ENCODE measurements at places on chromosomes 7 and 10.

DNA sequence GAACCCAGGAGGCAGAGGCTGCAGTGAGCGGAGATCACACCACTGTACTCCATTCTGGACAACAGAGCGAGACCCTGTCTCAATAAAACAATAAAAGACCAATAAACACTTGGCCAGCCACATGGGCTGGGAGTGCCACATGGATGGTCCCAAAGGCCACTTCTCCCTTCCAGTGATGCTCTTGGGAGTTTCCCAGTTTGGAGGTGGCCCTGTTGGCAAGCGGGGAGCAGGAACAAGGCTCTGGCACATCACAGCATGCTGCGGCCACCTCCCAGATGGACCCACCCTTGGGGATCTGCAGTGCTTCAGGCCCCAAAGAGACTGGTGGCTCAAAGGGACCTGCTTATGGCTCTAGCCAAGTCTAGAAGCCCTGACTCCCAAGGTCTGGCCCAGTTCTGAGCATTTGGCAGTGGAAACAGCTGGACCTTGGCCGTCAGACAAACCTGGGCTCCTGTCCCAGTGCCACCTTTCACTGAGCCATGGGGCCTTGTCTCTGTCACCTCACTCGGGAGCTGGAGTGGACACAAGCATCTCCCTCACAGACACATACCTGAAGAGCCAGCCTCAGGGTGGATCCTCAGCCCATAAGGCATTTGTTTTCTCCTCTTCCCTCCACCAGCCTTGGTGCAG, 91.7 kb downstream of the COL13A1 start:
- no peak for DNase-seq

- DNase-seq = no peak
Measured at GRCh38 chr10:122475591-122476332, 14.4 kb downstream of the HTRA1 start.

DNA sequence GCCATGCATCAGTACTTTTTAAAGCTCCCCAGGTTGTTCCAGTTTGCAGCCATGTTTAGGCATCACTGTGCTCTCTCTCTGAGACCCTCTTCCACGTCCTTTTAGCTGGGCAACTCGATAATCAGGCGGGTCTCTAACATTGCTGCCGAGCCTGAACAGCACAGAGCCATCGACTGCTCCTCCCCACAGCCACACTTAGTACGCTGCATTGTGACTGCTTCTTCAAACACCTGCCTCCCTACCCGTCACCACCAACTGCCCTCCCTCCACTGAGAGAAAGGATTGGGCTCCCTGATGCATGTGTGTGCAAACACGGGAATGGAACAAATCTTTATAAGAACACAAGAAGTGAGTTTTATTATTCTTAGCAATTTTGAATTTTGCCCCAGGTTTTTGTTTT, 11.4 kb upstream of the TACR2 start:
- DNase-seq = no peak

- DNase-seq = no peak
Measured at GRCh38 chr7:18363751-18364380, 131.7 kb upstream of the HDAC9 start.

- DNase-seq = no peak
Measured at GRCh38 chr10:52245547-52245946, 68.5 kb upstream of the DKK1 start.

DNA sequence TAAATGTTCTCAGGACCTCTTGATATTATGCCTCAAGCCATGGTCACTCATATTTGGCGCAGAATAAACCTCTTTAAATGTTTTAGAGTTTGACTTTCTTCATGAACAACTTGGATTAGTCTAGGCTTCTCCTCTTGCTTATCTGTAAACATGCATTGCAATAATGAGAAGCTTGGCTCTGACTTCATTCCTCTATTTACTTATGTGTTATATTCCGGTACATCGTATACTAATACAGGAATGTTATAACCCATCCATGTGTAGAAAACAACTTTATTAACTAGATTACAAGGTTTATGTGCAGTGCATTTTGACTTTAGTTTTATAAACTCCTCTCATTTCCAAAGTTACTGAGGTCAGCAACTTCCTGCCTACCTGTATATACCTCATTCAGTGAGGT, 944.3 kb upstream of the GHITM start:
- no peak for DNase-seq

DNA sequence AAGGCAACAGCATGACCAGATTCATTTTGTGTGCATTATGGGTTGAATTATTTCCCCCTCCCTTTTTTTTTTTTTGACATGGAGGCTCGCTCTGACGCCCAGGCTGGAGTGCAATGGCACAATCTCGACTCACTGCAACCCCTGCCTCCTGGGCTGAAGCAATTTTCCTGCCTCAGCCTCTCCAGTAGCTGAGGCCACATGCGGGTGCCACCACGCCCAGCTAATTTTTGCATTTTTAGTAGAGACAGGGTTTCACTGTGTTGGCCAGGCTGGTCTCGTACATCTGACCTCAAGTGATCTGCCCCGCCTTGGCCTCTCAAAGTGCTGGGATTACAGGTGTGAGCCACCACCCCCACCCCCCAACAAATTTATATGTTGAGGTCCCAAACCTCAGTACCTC, 42.0 kb downstream of the ZNF783 start:
- no peak for DNase-seq

- DNase-seq = no peak
Measured at GRCh38 chr10:11017570-11018431, at the start of gene CELF2. Gene CELF2 (plus strand): TSS chr10:11017872. CDS start chr10:11018090, 218 bp downstream.
